DMS79 treated with DMSO at 0.1 percent for 48 hours (cell line): ENCODE measurements at places on chromosomes 11 and 22.

- peak; percentile 22 for DNase-seq
These were observed 7.5 kb downstream of the GP1BB start for GRCh38 chr22:19730655-19731360.

DNA sequence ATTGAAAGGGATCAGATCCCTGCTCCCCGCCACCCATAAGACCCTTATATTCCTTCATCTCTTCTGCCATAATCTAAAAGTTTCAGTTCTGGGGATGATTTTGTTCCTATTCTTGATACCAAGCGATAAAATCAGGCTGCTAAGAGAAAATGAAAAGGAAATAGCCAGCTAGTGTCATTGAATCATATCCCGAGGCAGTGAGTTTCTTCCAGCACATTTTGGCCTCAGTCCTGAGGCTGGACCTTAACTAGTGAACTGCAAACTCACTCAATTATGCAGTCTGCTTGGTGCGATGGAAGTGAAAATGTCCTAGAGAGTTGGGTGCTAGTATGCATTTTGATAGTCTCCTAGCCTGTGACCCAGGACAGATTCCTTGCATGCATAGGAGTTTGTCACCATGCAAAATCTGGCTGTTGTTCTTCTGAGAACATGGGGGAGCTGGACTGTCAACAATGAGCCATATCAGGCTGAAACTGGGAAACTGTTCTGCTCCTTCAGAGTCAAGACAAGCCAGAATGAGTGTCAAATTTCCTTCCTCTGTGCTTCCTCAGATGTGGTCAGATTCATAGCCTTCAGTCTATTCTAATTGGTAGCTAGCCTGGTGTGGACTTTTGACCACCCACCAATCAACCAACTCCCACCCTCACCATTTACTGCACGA is 102.9 kb downstream of the CCDC81 start:
- DNase-seq = no peak

- DNase-seq = no peak
These were observed 25.1 kb upstream of the TPH1 start for GRCh38 chr11:18071098-18071705.

DNA sequence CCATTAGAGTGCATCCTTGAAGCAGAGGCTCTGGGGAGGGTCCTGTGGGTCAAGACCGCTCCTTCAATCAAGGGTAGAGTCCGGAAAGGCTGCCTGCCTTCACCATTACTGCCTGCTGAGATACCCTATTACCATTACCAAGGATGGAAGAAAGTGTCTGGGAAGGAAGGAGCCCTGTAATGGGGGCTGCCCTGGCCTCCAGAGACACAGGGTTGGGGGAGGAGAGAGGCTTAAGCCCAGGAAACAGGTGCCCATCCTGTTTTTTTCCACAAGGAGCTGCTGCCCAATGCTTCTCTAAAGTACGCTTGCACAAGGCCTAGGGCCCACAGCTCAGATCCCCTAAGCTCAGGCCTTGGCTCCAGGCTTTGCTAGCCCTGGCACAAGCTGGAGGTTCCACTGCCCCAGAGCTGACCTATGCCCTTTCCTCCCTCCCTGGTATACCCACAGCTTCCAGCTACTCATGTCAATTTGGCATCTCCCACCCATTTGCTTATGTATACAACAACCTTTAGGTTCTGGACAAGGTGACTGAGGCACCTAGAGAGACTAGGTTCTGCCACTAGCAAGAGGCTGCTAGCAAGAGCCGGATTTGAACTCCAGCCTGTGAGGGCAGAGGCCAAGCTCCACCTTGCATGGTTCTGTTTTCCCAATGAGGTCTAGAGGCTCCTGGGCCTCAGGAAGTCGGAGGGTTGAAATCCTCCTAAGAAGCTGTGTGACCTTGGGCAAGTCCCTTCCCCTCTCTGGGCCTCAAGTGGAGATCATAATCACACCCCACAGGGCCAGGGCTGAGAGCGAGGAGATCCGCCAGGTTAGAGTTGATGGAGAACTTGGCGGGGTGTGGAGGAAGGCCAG is 1.5 kb upstream of the PLCB3 start:
- DNase-seq = no peak

DNA sequence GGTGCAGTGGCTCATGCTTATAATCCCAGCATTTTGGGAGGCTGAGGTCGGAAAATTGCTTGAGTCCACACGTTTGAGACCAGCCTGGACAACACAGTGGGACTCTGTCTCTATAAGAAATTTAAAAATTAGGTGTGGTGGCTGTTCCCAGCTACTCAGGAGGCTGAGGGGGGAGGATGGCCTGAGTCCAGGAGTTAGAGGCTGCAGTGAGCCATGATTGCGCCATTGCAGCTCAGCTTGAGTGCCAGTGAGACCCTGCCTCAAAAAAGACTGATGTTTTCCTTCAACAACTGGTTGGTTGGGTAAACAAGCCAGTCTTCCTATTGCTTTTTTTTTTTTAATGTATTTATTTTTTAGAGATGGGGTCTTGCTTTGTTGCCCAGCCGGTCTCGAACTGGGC is 9.2 kb downstream of the XBP1 start:
- no peak for DNase-seq

DNA sequence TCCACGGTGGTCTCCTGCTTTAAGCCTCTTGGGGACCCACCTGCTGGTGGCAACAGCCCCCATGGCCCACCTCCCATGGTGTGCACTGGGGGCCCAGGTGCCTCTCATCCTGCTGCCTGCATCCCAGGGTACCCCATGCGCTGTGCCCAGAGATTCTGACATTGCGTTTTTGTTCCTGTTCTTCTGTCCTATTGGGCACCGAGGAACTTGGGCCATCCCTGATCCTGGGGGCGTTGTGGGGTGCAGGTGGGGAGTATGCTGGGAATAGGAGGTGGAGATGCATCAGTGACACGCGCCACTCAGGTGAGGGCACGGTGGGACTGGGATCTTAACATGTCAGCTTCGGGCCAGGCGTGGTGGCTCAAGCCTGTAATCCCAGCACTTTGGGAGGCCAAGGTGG is 12.4 kb upstream of the NAP1L4 start:
- no peak for DNase-seq

DNA sequence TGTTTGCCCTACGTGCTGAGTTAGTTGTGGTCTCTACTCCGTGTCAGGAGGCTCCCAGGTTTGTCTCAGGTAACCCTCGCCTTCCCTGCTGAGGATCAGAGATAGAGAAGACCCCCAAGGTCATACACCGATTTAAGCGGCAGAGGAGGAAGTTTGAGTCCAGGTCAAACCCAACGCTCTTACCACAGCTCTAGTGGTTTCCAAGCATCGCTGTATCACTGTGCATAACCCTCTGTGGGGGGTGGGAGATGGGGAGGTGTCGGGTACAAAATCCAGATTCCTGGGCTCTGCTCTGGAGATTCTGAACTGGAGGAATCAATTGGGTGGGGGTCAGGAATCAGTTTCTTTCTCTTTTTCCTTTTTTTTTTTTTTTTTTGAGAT is 627 bp downstream of the DNAJC4 start:
- no peak for DNase-seq

GRCh38 chr11:10289765-10290380 is 4.1 kb downstream of the SBF2 start:
- DNase-seq = no peak

DNA sequence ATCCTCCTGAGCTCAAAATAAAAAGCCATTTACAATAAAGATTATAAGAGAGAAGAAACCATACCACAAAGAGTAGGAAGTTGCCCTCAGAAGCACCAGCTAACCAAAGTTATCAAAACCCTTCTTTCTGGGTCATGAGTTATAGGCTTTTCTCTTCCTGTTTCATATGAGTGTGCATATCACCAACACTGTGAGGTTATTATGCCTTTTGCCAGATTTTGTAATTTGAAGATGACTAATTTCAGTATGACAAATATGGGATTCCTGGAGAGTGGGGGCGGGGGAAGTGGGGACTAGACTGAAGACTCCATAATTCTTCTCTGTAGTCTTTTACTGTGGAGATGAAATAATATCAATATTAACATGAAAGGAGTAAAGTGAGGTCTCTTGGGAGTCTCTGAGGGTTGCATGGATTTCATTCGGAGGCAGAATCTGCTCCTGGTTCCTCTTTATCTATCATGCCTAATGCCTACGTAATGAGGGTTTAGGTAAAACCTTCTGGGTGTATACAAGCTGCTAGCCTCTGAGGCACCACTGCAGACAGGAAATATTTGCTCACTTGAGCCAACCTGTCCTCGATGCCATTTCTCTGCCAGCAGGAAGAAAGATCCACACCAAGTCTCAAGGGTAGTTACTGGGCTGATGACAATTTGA is 2.1 kb downstream of the LPXN start:
- DNase-seq = no peak

- DNase-seq = no peak
These were observed 32.2 kb downstream of the TSPAN18 start for GRCh38 chr11:44758983-44759382.

- DNase-seq = no peak
These were observed 6.8 kb downstream of the QSER1 start for GRCh38 chr11:32899438-32899837.

DNA sequence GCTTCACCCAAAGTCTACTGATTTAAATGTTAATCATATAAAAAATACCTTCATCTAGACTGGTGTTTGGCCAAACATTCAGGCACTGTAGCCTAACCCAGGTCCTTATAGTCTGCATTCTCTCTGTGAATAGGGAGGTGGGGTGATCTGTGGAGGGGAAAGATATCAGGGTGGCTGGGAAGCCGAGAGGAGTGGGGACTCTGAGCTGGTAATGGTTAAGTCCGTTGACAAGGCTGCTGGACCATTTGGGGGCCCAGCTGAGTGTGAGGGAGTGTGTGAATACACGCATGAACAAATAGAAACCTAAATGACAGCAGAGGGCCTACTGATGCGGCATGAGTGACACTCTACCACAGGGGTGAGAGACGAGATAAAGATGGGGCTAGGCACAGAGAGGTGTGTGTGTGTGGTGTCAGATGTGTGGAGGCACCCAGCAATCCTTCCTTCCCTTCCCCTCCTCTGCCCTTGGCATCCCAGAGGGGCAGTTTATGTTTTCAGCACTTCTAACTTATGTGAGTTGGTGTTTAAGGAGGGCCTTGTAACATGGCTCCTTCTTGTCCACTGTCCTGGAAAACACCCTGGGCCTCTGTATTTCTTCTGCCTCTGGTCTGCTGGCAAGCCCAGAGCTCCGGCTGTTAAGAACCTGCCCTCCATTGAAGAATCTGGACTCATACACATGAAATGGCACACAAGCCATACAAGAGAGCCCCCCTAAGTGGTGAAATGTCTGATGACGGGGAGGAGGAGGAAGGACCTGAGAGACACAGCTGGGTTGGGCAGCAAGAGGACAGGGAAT is 249.1 kb upstream of the TBCEL start:
- DNase-seq = no peak

DNA sequence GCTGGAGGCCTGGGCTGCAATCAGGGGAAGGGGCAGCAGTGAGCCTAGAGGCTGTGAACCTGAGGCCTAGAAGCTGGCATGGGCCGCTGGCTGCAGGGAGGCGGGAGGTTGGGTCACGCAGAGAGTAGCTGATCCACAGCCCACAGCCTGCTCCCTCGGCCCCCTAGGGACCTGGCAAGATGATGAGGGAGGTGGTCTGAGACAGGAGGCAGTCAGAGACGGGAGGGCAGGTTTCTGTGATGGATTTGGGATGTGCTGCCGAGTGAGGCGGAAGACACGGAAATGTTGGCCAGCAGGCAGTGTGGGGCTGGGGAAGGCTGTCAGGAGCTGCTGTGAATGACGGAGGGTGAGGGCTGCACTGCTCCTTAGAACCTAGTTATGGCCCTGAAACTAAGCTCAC is 22.7 kb downstream of the LRFN4 start:
- no peak for DNase-seq

DNA sequence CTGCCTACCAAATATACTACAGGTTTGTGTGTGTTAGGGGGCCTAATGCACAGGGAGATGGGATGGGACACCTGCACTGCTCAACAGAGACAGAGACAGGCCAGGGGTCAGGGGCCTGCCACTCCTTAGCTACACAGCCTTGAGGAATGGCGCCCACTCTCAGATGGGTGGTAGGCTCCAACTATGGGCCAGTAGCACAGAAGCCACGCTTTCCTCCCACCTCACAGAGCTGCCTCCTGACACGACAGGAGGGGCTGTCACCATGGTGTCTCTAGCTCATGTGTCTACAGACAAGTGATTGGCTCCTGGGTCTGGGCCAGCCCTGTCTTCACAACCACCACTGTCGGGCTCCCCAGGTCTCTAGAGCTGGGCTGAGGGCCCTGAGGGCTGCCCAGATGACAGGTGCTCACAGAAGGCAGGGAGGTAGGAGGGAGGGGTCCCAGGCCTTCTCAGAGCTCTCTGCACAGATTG is 81.8 kb downstream of the DGCR2 start:
- no peak for DNase-seq

GRCh38 chr11:57776031-57776521 is 14.5 kb downstream of the CTNND1 start:
- no peak for DNase-seq

DNA sequence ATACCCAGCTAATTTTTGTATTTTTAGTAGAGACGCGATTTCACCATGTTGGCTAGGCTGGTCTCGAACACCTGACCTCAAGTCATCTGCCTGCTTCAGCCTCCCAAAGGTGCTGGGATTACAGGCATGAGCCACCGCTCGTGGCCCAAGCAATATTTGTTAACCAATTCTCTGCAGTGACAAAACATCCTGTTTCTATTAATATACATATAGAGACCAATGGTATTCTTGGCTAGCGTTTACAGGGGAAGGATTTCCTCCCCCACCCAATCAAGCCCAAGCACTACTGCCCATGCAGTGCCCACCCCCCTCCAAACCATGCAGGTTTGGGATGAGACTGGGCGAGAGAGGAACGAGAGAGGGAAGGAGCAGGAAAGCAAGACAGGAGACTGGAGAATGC is 53.1 kb downstream of the APOL3 start:
- no peak for DNase-seq

- DNase-seq = no peak
These were observed 2.0 kb upstream of the KMT5B start for GRCh38 chr11:68215087-68215445.

- DNase-seq = no peak
These were observed 21.1 kb downstream of the RFPL3 start for GRCh38 chr22:32378707-32379272.

DNA sequence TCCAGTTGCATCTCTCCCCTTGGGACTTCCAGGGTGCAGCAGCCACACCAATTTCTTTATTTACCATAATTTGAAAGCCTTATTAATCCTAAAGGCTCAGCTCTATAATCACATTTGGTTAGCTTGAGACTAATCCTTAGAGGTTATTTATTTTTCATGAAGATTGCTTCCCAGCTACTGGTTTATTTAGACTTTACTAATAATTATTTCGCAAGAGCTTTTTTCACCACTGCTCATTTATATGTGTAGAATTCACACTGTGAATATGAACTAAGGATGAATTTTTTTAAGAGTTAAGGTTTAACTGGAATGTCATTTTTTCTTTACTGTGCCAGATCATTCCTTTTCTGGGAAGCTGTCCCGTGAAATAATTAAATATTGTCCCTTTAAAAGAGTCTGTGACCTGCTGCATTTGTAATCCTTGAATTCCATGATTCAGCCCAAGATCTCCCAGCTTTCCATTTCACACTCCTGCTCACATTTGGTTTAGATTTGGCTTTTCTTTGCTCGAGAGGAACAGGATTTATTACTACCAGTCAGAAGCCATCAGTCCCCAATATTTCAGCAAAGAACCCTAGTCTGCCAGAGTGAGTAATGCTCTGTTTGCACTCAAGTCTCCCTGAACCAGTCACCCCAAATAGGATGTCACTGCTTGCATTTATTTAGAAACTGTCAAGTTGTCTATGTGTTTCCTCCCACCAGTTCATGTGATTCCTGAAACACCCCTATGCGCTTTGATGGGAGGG is 4.4 kb upstream of the CD44 start:
- no peak for DNase-seq
